ENCODE measurements at places on chromosomes 3 and 15.

DNA sequence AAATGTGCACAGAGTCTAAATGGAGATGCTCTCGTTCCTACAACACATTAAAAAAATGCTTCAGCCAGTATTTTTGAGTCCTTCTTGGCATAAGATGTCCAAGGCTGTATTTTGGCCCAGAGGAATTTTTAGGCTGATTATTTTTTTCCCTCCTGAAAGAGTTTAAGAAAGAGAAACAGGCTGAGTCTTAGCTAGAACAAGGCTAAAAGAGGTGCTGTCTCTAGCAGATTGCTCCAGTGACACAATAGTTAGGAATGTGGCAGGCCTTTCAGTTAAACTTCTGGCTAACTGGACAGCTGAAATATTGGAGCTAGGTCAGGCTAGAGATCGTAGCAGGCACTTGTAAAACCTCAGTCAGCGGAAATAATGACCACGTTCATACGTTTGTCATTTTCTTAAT, 271.4 kb upstream of the RARB start:
- no peak for DNase-seq

GRCh38 chr15:95162069-95162468, 930.7 kb downstream of the MCTP2 start:
- no peak for DNase-seq

DNA sequence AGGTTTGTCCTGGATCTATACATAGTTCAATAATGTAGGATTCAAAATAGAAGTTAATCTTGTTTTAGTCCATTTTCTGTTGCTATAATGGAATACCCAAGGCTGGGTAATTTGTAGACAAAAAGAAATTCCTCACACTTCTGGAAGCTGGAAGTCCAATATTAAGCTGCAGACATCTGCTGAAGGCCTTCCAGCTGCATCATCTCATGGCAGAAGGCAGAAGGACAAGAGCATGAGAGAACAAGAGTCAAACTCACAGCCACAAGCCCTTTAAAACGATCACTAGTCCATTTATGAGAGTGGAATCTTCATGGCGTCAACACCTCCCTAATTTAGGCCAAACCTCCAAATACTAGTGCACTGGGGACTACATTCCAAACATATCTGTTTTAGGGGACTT, 669.3 kb downstream of the ROBO2 start:
- DNase-seq, result no peak

GRCh38 chr3:74801924-74802323, 187.5 kb upstream of the CNTN3 start:
- DNase-seq, result no peak

DNA sequence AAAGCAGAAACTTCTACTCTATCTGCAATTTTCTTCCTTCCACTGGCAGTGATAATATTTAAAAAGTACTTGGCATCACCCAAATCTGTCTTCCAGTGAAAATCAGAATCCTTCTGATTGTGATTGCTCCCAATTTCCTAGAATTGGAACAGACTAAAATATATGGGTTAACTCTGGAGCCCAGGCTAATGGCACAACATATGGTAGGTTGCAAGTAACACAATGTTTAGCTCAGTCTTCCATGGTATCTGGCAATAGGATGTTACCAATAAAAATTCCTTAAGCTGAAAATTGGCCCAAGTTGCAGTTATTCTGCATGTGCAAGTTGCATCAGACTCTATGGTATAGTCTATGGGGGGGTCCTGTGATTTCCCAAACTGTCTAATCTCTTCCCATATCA, 273.5 kb upstream of the ADAMTS9 start:
- no peak for DNase-seq

DNA sequence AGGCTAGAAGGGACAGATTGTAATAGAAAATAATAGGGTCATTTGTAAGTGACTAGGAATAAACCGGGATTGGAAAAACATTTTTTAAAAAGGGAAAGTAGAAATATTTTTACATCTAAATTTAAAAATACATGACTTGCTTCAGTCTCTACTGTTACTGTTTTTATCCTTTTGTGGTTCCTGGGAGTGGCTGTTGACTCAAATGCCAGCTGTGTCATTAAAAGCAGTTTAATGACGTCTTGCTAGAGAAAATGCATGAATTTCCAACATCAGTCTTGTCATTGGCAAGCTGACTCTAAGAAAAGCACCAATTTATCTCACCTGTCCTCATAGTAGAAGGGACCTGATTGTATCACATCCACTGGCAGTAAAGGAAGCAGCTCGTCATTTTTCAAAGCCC, 16.7 kb upstream of the LCMT2 start:
- no peak for DNase-seq

- DNase-seq, result no peak
These were observed 1.8 kb downstream of the PLIN1 start for GRCh38 chr15:89677381-89677780.

- no peak for DNase-seq
These were observed 5.9 kb upstream of the MUC4 start for GRCh38 chr3:195817578-195818135.

DNA sequence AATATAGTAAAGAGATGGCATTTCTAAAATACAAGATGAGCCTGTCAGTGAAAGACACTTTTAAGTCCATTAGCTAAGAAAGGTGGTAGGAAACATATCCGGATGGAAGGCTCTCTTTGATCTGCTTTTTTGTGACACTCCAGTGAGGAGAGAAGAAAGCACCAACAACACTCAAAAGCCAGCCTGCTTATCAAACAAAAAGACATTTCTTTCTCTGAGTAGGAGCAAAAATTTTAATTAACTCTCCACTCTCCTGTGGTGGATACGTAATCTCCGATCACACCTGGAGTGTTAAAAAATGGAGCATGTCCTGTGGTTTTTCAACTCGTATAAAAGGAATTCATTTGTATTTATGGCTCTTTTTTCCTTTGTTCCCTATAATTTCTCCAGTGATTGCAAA, 65.3 kb downstream of the OXNAD1 start:
- DNase-seq, result no peak

DNA sequence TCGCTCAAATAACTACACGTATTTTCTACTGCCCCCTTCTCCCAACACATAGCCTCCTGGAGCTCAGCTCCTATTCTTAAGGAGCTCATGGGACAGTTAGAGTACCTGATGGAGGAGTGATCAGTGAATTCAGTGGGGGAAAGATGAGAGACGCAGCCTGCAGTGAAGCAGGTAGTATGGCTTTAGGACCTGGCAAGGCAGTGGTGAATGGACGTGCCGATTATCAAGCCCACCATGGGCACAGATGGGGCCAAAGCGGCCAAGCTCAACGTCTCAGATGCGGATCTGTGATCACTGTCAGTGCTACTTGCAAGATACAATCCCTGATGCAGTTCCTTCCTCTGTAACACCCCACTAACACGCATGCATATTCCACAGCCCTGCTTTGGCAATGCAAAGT, 45.8 kb upstream of the ATP2B2 start:
- DNase-seq, result no peak

- DNase-seq, result no peak
These were observed 3.2 kb downstream of the RAP2B start for GRCh38 chr3:153165261-153165681.

GRCh38 chr3:188772886-188773285, 398.9 kb upstream of the TPRG1 start:
- DNase-seq, result no peak

DNA sequence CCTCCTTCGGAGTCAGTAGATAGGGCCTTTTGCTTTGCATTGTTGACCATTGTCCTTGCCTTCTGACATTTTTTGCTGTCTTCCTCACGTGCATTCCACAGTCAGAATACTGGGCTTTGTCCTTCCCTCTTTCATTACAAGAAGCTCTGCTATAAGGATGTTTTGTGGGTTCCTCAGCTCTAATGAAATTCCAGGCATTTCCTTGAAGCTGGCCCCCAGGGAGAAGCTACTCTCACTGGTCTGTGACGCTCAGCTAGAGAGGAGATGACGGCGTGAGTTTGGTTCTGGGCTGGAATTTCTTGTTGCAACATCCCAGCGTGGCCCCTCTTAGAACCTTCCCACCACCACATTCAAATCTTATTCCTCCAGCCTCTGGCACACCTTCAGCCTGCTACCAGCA, 210.2 kb downstream of the TJP1 start:
- no peak for DNase-seq

GRCh38 chr3:21154911-21155310, 596.1 kb downstream of the ZNF385D start:
- DNase-seq, result no peak

- DNase-seq, result no peak
These were observed 383.7 kb downstream of the MFSD1 start for GRCh38 chr3:159185443-159186050.

- no peak for DNase-seq
These were observed 132.7 kb upstream of the AGBL1 start for GRCh38 chr15:85947021-85947420.

DNA sequence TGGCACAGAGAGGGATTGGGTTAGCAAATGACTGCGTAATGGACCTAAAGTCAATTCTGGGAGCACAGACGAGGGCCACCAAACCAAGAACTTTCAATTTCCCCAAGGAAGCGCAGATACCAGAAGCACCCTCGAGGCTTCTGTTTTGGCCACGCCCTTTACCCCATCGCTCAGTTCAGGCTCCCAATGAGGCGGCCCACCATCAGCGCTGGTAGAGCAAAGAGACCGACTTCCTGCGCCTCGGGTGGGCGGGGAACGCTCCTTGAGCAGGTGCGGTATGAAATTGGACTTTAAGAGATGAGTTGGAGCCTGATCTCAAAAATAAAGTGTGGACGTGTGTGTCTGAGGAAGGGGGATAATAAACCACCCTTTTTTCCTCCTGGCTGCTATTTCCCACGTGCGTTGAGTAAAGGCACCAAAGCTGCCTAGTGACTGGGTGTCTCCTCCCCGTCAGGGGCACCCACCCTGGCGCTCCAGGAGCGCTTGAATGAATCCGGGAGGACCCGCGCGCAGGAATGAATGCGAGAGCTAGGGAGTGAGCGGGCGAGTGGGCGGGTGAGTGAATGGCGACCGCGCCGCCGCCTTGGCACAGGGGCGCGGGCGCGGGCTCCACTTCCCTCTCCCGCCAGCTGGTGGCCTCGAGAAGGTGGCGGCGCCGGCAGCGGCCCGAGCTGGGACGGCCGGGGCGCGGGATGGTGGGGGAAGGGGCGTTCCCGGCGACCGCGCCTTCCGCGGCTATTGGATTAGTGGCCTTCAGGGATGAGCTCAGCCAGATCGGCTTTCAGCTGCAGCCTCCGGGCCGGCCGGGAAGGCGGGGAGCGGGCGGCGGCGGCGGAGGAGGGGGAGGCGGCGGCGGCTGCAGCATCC, at the start of gene SPSB4:
SPSB4 (plus strand) TSS at position 772 of the 867 bp plus-strand sequence. CDS start 14,758 bp downstream, outside the sequence.
- no peak for DNase-seq

DNA sequence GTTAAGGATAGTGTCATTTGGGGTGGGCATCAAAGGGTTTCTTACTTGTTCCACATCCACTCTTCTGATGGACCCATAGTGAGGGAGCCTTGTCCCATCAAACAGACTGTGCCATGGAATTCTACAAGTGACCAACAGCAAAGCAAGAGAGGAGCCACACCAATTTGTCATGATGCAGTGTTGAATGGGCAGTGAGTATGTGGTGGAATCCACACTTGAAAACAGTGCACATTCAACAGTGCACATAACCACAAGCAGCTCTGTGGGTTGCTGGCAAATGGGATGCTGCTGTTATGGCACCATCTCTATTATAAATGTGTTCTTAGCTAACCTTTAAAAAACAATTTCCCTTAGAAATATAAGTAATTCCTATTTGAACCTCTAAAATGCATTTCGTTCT, 52.5 kb upstream of the CPNE4 start:
- DNase-seq, result no peak

- DNase-seq, result no peak
These were observed 24.7 kb downstream of the TUSC7 start for GRCh38 chr3:116734243-116734642.

- DNase-seq, result no peak
These were observed 172.0 kb downstream of the TCF12 start for GRCh38 chr15:57090496-57090859.

- DNase-seq, result no peak
These were observed 521.5 kb downstream of the PYDC2 start for GRCh38 chr3:191982481-191982880.

GRCh38 chr3:17431484-17432045, 310.9 kb downstream of the TBC1D5 start:
- no peak for DNase-seq

DNA sequence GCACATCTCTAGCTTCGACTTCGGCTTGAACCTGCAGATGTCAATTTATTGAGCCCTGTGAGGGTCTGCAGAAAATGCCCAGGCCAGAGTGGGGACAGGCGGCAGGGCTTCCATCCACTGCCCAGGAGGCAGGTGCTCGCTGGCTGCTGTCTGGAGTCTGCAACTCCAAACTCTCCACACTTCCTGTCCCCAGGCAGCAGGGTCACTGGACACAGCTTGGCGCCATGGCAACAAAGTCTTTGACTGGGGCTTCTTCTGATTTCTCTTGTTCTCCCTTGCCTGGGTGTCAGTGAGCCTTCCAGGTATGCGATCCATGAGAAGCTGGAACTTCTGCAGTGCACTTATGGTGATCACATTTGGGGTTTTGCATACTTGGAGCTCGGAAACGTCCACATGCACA, 33.5 kb downstream of the SV2B start:
- no peak for DNase-seq

GRCh38 chr3:128573707-128574162, 76.9 kb downstream of the RPN1 start:
- DNase-seq, result no peak
